Right atrium auricular region (tissue), 2 donors: ENCODE measurements at places on chromosomes 4 and X. TPM values are rescaled to one million over a fixed set of nuclear protein-coding genes. Genes with fewer than 3 reads are reported as not detected.

DNA sequence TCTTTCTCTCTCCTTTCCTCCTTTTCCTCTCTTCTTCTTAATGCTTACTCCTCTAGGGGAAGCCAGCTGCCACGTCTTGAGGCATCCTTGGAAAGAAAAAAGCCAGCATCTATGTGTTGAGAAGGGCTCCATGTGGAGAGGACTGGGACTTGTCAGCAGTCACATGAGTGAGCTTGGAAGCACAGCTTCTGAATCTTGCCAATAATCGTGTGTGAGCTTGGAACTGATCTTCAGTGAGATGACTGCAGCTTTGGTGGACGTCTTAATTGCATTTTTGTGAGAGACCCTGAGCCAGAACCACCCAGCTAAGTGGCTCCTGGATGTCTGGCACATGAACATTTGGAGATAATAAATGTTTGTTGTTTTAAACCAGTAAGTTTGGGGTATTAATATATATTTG lies 371.7 kb downstream of the SLITRK2 start:
- H3K27ac ChIP-seq, result no peak overlapping the region
- no peaks in the 10 kb centered on the region for H3K36me3 ChIP-seq
- H3K4me3 ChIP-seq, result no peak overlapping the region
- H3K4me1 ChIP-seq, result no peaks in the 10 kb centered on the region

DNA sequence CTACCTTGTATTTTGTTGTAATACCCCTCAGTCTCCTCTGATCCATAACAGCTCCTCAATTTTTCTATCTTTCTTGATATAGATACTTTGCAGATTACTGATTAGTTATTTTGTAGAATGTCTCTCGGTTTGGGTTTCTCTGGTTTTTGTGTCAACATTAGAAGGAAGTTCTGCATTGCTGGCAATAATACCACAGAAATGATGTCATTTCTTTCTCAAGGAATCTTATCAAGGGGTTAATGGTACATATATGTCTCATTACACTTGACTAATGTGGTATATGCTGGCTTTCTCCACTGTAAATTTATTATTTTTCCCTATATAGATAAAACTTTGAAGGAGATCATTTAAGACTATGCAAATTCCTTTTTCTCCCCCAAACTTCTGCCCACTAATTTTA lies 183.6 kb upstream of the DKK2 start:
- no peaks in the 10 kb centered on the region for H3K27me3 ChIP-seq
- H3K36me3 ChIP-seq, result no peaks in the 10 kb centered on the region
- DNase-seq, result no peak
- H3K4me1 ChIP-seq, result no peaks in the 10 kb centered on the region

GRCh38 chr4:159444678-159445077 lies 341.8 kb downstream of the RAPGEF2 start:
- no peaks in the 10 kb centered on the region for H3K36me3 ChIP-seq
- H3K27me3 ChIP-seq, result no peaks in the 10 kb centered on the region
- H3K27ac ChIP-seq, result no peak overlapping the region
- H3K4me3 ChIP-seq, result no peak overlapping the region
- DNase-seq, result no peak
- peaks cover 11% of the 10 kb centered on the region for H3K4me1 ChIP-seq

GRCh38 chrX:21255032-21255618 lies 119.1 kb upstream of the CNKSR2 start:
- H3K27me3 ChIP-seq, result no peaks in the 10 kb centered on the region
- no peak overlapping the region for H3K4me3 ChIP-seq
- H3K4me1 ChIP-seq, result no peaks in the 10 kb centered on the region
- DNase-seq, result no peak
- H3K27ac ChIP-seq, result no peak overlapping the region
- no peaks in the 10 kb centered on the region for H3K36me3 ChIP-seq

DNA sequence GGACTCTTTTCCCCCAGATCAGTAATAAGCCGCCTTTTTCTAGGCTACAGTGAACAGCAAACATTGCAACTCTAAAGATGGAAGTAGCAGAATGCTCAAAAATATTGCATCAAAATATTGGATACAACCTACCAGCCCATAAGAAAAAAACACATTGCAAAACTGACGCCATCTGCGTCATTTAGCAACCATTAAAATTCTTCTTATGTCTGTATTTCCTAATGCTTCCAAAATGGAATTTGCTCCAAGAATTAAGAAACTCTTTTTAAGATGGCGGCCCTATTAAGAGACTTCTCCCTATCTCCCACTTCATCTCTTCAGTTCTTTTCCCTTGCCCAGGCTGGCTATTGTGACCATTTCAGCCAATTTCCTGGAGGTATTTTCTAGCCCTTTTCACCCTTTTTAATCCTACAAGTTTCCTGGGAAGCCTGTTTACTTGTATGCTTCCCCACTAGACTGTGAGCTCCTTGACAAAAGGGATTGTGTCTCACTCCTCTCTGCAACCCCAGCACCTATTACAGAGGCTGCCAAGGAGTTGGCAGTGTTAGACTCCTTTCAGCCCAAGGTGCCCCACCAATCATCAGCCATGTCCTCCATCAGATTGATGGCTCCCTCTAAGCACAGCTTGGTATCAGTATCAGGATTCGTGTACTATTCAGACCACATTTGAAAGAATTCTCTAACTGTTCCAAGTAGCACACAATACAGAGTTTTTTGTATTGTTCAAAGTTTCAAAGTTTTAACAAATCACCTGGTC lies 4.4 kb downstream of the GPC3 start:
- H3K27ac ChIP-seq, result no peak overlapping the region
- no peaks in the 10 kb centered on the region for H3K36me3 ChIP-seq

The FAT1 gene
- 89.5 TPM for total RNA-seq

The ARMCX4 gene
- total RNA-seq, result 9.5 TPM

DNA sequence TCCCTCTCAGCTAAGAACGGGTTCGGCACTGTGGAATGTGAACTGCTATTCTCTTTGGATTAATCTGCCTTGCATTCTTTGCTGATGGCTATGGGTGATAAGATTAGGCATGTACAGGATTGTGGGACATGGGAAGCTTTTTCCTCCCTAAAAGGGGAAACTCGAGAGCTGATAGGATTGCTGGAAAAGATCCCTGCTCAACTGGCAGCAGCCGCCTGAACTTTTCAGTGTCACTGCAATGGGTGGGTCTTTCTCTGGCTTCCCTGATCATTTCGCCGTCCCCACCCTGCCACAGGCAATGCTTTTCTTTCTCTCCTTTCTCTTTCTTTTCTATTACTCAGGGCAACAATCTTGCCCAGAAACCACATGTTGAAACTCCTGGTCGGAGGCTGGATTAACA lies 20.5 kb downstream of the PAGE2 start:
- no peaks in the 10 kb centered on the region for H3K4me1 ChIP-seq
- H3K4me3 ChIP-seq, result no peak overlapping the region
- H3K27me3 ChIP-seq, result no peaks in the 10 kb centered on the region
- H3K36me3 ChIP-seq, result no peaks in the 10 kb centered on the region

The ATP1B4 gene
- total RNA-seq, result 0.90 TPM

DNA sequence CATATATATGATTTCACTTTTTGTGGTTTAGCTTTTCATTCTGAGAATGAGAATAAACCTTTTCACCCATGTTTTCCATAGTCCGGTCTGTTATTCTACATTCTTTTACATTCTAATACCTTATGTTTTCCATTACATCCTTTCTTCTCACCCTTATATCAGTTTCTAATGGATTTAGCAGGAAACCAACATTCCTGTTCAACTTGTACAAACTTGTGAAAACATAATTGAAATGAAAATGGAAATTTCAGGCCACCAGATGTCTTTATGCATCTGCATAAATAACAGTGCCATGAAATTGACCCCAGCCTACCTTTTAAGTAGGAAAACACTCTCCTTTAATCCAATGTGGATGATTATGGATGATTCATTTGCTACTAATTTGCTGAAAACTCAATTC lies 494.8 kb upstream of the ZFP42 start:
- no peaks in the 10 kb centered on the region for H3K4me1 ChIP-seq
- H3K27ac ChIP-seq, result no peak overlapping the region
- no peak overlapping the region for H3K4me3 ChIP-seq
- DNase-seq, result no peak
- H3K36me3 ChIP-seq, result no peaks in the 10 kb centered on the region
- H3K27me3 ChIP-seq, result no peaks in the 10 kb centered on the region

The JAKMIP1 gene
- 0.59 TPM for total RNA-seq

GRCh38 chr4:153259661-153260060 lies 55.4 kb downstream of the TRIM2 start:
- no peak for DNase-seq
- H3K36me3 ChIP-seq, result no peaks in the 10 kb centered on the region
- no peaks in the 10 kb centered on the region for H3K27me3 ChIP-seq
- H3K27ac ChIP-seq, result no peak overlapping the region
- H3K4me3 ChIP-seq, result no peak overlapping the region

- no peak for DNase-seq
- no peak overlapping the region for H3K4me3 ChIP-seq
- no peaks in the 10 kb centered on the region for H3K4me1 ChIP-seq
- no peak overlapping the region for H3K27ac ChIP-seq
- no peaks in the 10 kb centered on the region for H3K36me3 ChIP-seq
- H3K27me3 ChIP-seq, result no peaks in the 10 kb centered on the region
These were observed 226.7 kb upstream of the MAD2L1 start for GRCh38 chr4:120293341-120293740.

GRCh38 chr4:1506956-1507721 lies 100.9 kb upstream of the NKX1-1 start:
- H3K36me3 ChIP-seq, result no peaks in the 10 kb centered on the region
- H3K4me1 ChIP-seq, result no peaks in the 10 kb centered on the region
- no peaks in the 10 kb centered on the region for H3K27me3 ChIP-seq
- no peak overlapping the region for H3K4me3 ChIP-seq
- no peak for DNase-seq

The ATP8A1 gene
- 25.8 TPM for total RNA-seq

DNA sequence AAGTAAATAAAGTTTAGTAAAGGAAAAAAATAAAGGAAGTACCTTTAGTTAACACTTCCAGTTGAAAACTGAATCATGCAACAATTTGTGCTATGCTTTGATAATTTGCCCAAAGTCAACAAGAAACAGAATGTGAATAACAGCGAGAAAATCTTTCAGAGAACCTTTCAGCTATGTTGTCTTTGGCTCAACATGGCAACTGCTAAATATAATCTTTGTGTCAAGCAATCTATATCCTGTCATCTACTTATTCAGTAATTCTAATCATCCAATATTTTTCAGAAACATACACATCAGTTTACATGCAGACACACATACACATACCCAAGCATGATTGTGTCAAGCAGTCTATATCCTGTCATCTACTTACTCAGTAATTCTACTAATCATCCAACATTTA lies 136.0 kb upstream of the PABPC4L start:
- H3K4me1 ChIP-seq, result no peaks in the 10 kb centered on the region
- no peaks in the 10 kb centered on the region for H3K27me3 ChIP-seq
- no peak overlapping the region for H3K4me3 ChIP-seq
- H3K27ac ChIP-seq, result no peak overlapping the region
- no peak for DNase-seq

GRCh38 chr4:143420227-143420626 lies 83.6 kb downstream of the GAB1 start:
- DNase-seq, result no peak
- peaks cover 15% of the 10 kb centered on the region for H3K4me1 ChIP-seq
- H3K4me3 ChIP-seq, result no peak overlapping the region
- H3K36me3 ChIP-seq, result peaks cover 27% of the 10 kb centered on the region

GRCh38 chr4:153684182-153684970 lies at the start of gene TLR2:
TSS of gene TLR2 (plus strand) at chr4:153684280. CDS start at chr4:153702908, 18,628 bp downstream.
- H3K27ac ChIP-seq, result peak within 1 kb of the TSS; percentile 1
- H3K36me3 ChIP-seq, result peaks cover 5% of the 10 kb centered on the region
- H3K4me3 ChIP-seq, result peak within 1 kb of the TSS; percentile 63
- H3K4me1 ChIP-seq, result no peaks in the 10 kb centered on the region

The MAGEA4 gene
- not detected for total RNA-seq

- H3K4me1 ChIP-seq, result no peaks in the 10 kb centered on the region
- DNase-seq, result peak; percentile 78
- peak within 1 kb of the TSS; percentile 60 for H3K4me3 ChIP-seq
- H3K36me3 ChIP-seq, result no peaks in the 10 kb centered on the region
- H3K27ac ChIP-seq, result peak within 1 kb of the TSS; percentile 91
These were observed at the start of gene YIPF6 for GRCh38 chrX:68498508-68499379. TSS of gene YIPF6 (plus strand) at chrX:68499051. CDS start at chrX:68499067, 16 bp downstream.

The MAGEA3 gene
- not detected for total RNA-seq

GRCh38 chr4:94214703-94215319 lies 7.1 kb downstream of the SMARCAD1 start:
- no peak overlapping the region for H3K4me3 ChIP-seq
- no peak for DNase-seq
- H3K36me3 ChIP-seq, result peaks cover 38% of the 10 kb centered on the region
- H3K27ac ChIP-seq, result no peak overlapping the region
- H3K27me3 ChIP-seq, result no peaks in the 10 kb centered on the region

The NCBP2L gene
- total RNA-seq, result not detected

The HPGD gene
- total RNA-seq, result 3.1 TPM

The KANTR gene
- 3.3 TPM for total RNA-seq

The TBX22 gene
- not detected for total RNA-seq

DNA sequence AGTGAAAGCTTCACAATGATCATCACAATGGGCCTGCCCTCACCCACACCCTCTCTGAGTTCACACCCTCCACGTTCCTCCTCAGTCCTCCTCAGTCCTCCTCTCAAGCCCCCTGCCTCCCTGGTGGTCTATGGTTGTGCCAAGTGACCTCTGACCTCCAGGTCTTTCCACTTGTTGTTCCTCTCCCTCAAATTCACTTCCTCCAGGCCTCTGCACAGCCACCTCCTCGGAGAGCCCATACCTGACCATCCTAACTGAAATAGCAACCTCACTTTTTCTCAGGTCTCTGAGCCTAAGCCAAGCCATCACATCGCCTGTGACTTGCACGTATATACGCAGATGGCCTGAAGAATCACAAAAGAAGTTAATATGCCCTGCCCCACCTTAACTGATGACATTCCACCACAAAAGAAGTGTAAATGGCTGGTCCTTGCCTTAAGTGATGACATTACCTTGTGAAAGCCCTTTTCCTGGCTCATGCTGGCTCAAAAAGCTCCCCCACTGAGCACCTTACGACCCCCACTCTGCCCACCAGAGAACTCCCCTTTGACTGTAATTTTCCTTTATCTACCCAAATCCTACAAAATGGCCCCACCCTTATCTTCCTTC lies 293.4 kb upstream of the TENM3 start:
- no peak overlapping the region for H3K27ac ChIP-seq
- no peak overlapping the region for H3K4me3 ChIP-seq
- H3K27me3 ChIP-seq, result no peaks in the 10 kb centered on the region
- H3K36me3 ChIP-seq, result no peaks in the 10 kb centered on the region
- DNase-seq, result no peak

- H3K4me1 ChIP-seq, result no peaks in the 10 kb centered on the region
- no peak overlapping the region for H3K27ac ChIP-seq
- H3K27me3 ChIP-seq, result no peaks in the 10 kb centered on the region
These were observed 62.1 kb downstream of the GALNTL6 start for GRCh38 chr4:171875291-171875690.

- peak; percentile 85 for DNase-seq
- H3K27ac ChIP-seq, result peak overlapping the region; percentile 39
- no peaks in the 10 kb centered on the region for H3K36me3 ChIP-seq
- H3K4me3 ChIP-seq, result peak overlapping the region; percentile 39
- H3K4me1 ChIP-seq, result no peaks in the 10 kb centered on the region
These were observed 4.1 kb downstream of the PLAC8 start for GRCh38 chr4:83110223-83110945.

- no peaks in the 10 kb centered on the region for H3K4me1 ChIP-seq
- no peak overlapping the region for H3K4me3 ChIP-seq
- H3K27me3 ChIP-seq, result no peaks in the 10 kb centered on the region
- no peak overlapping the region for H3K27ac ChIP-seq
- no peaks in the 10 kb centered on the region for H3K36me3 ChIP-seq
These were observed 16.1 kb upstream of the REPS2 start for GRCh38 chrX:16930392-16930791.

The GPR82 gene
- total RNA-seq, result 0.31 TPM

GRCh38 chrX:18895189-18895951 lies 88.5 kb downstream of the PHKA2 start:
- peak overlapping the region; percentile 70 for H3K27ac ChIP-seq
- DNase-seq, result no peak
- no peak overlapping the region for H3K4me3 ChIP-seq
- no peaks in the 10 kb centered on the region for H3K27me3 ChIP-seq
- H3K36me3 ChIP-seq, result no peaks in the 10 kb centered on the region
